A549 treated with dexamethasone at 1 μM for 4 hours (cell line): ENCODE measurements at places on chromosomes 4 and X. TPM values are rescaled to one million over a fixed set of nuclear protein-coding genes. Genes with fewer than 3 reads are reported as not detected.

FRAS1 gene
- total RNA-seq, result 2.1 to 3.8 TPM (median 3.2 TPM) in 5 replicates

RPA4 gene
- total RNA-seq, result 0.14 to 0.43 TPM (median 0.22 TPM) in 5 replicates

SMAD1 gene
- total RNA-seq, result 8.7 to 10.9 TPM (median 8.8 TPM) in 5 replicates

TMEM33 gene
- total RNA-seq, result 28.0 to 57.3 TPM (median 52.0 TPM) in 5 replicates

HAND2 gene
- total RNA-seq, result 0.49 to 0.79 TPM (median 0.55 TPM) in 5 replicates

SATL1 gene
- total RNA-seq, result 0.02 to 0.03 TPM in 2 of 5 replicates, not detected in the others
